ENCODE measurements at places on chromosomes 1 and 21.

DNA sequence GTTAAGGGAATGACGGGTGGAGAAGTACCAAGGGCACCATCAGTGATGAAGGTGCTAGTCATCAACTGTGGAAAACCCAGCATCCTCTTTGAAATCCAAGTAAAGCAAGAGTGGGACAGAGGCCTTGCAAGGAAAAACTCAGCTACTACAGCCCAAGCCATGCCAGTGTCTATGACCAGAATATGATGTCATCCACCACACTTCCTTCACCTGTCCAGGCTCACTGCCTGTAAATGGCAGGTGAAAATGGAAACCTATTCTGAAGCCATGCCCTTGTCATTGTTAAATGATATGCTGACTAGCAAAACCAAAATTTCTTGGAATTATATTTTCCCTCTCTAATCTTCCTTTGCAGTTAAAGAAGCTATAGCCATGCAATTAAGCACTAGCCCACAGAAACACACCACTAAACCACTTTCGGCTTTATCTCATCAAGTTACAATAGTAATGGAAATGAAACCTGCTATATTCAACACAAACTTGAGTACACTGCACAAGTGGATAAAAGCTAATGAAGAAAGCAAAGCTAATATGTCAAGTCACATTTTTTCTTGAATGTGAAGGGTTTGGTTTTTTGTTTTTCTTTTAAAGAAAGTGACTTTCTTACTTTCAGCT, 96.3 kb upstream of the RALGPS2 start:
- DNase-seq, result no peak

DNA sequence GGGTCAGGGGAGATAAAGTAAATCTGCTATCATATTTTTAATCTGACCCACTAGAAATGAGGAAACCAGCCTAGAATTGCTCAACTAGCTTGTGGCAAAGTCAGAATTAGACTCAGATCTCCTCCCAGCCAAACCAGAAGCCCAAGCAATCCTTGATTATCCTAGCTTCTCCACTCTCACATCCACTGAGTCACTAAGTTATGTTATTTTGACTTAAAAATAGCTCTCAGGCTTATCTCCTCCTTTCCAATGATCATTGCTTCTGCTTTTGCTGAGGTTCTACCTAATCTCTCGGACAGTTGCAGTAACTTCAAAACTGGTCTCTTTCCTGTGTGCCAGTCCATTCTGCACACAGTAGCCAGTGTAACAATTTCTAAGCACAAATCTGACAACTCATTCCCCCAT, 22.9 kb downstream of the OVAAL start:
- no peak for DNase-seq

GRCh38 chr1:76289692-76290091, 215.1 kb downstream of the ST6GALNAC3 start:
- no peak for DNase-seq

DNA sequence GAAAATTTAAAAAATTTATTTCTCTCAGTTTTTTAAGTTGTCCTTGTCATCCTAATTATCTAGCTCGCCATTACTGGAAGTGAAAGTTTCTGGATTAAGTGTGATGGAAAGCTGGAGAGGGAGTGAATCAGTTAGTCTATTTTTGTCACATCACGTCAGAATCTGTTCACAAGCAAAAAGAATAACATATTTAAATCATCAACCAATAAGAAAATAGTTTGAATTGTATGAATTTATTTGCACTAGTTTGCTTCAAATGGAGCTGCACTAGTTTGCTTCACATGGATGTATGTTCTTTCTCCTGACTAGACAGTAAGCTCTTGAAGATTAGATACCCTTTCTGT, 22.8 kb downstream of the PHC2 start:
- no peak for DNase-seq

DNA sequence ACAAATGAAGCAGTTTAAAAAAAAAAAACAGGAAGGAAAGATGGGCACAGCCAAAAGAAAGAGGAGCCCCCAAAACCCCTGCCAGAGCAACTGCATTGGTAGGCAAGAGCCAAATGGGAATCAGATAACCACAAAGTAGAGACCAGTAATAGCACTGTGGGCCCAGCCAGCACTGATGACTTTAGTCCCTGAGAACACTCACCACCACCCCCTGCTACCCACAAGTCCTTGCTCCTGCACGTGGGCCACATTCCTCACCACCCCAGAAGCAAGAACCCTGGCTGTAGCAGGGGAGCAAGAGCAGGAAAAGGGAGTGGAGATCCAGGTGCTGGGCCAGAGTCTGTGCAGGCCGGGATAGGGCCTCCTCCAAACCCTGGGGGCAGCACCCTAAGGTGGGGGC, 86.1 kb downstream of the RRAGC start:
- no peak for DNase-seq

- DNase-seq, result no peak
Observed at GRCh38 chr1:101407505-101408211, 170.8 kb downstream of the S1PR1 start.

DNA sequence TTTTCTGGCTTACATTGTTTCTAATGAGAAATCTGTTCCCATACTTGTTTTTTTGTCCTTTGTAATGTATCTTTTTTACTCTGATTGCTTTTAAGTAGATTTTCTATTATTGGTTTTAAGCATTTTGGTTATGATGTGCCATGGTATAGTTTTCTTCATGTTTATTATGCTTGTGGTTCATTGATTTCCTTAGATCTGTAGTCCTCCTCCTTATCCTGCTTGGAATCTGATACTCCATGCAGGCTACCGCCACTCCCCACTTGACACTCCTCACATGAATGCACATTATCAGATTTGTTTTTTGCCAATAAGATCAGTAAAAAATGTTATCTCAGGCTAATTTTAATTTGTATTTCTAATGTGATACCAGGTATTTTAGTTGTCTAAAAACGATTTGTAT, 20.8 kb downstream of the UROD start:
- no peak for DNase-seq

GRCh38 chr1:112711670-112712069, 3.5 kb downstream of the PPM1J start:
- no peak for DNase-seq

GRCh38 chr1:29984166-29984861, 739.1 kb downstream of the MATN1 start:
- no peak for DNase-seq

GRCh38 chr1:172628401-172628800, 30.5 kb upstream of the FASLG start:
- no peak for DNase-seq

DNA sequence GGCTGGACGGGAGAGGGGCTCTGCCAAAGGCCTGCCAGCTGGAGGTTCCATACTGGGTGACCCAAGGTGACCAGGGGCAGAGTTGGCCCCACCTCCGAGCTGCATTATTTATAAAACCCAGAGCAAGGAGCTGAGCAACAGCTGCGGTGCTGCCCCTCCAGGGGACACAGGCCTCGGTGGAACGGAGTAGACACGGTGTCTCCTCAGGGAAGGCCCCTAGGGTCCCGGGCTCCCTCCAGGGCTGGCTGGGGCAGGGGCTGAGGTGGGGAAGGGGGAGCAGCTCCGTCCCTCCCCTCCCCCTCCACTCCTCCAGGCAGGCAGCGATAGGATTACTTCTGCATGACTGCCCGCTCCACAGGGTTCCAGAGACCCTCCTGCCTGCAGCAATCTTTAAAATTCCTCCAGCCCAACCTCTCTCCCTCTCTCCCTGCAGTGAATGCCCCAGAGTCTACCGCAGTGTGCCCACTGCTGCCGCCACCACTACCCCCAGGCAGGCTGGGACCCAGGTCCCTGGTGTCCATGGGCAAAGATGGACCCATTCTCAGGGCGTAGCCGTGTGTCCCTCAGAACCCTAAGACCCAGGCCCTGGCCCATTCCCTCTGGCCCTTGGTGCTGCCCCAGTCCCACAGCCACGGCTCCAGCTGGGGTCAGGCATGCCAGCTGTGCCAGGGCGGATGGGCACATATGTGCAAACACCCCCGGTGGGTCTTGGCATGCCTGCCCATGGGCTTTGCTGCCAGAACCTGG, 10.8 kb downstream of the AHDC1 start:
- DNase-seq, result peak; percentile 23

GRCh38 chr1:19336543-19336942, 24.4 kb downstream of the SLC66A1 start:
- DNase-seq, result no peak

- no peak for DNase-seq
Observed at GRCh38 chr1:243559575-243560162, 290.4 kb downstream of the AKT3 start.

GRCh38 chr21:39053126-39053525, 130.1 kb downstream of the PSMG1 start:
- DNase-seq, result no peak

DNA sequence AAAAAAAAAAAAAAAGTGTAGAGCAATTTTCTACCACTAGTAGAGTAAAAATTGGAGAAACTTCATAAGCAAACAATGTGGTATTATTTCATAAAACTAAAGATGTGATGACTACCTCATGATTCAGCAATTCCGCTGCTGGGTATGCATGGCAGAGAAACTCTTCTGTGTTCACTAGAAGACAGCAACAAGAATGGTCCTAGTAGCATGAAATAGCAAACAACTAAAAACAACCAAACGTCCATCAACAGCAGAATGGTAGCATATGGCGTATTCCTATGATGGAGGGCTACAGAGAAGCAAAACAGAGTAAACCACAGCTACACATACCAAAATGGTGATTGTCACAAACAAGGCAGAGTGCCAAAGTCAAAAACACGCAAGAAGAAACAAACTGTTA, 18.9 kb downstream of the HTR1D start:
- DNase-seq, result no peak

DNA sequence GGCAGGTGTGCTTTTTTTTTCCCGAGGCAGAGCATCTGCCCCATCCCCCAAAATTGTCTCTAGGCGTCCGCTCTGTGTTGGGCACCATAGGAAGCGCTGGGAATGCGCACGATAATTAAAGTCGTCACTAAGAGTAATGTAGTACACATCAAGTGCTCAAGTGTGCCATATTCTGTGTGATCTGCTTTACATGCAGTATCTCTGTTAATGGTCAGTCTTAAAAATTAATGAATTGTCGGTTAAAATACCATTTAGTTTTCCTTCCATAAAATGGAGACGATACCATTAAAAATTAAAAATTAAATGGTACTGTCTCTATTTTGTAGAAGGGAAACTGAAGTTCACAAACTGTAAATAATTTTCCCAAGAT, 544 bp upstream of the CCT8 start:
- DNase-seq, result peak; percentile 83

- no peak for DNase-seq
Observed at GRCh38 chr1:71488555-71489252, 407.9 kb upstream of the ZRANB2 start.

DNA sequence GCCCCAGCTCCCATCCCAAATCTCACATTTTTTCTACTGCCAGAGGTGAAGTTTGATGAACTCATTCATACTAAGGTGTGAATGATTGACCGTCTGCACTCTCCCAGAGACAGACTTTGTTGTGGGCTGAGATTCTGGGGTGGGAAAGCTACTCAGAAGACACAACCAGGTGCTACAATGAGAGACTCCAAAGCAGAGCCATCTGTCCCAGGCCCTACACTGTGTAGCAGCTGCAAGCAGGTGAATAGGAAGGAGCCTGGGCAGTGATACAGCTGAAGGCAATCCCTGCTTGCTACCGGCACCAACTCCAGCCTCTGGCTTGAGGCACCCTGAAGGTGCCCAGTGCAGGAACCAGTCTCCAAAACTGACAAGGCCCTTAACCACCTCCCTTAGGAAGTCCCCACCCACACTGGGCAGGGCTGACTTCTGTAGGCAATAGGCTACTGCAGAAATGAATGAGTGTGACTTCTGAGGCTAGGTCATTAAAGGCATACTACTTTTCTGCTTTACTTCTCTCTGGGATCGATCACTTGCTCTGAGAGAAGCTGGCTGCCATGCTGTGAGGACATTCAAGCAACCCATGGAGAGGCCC, 79.7 kb upstream of the RUNX3 start:
- no peak for DNase-seq

DNA sequence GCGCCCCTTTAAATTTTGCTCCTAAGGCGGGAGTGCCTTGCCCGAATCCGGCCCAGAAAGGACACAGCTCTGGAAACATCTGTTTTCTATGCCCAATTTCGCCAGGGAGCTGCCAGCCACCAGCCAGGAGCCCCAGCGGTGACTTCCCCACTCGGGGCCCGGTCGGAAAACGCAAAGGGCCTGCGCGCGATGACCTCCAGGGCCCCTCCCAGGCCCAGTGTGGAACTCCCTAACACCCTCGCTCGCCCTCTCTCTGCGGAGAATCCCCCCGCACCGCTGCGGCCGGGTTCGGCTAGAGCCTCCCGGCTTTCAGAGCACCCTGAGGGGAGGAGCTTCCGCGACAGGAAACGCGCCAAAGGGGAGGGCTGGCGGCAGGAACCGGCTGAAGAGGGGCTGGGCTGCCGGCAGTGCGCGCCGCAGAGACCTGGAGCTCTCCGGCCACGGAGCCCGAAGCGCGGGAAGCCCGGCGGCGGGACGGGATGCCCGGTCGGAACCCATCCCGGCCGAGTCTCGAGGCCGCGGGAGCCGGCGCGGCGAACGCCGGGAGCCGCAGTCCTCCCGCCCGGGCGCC, 505 bp downstream of the CLSPN start:
- peak; percentile 66 for DNase-seq

DNA sequence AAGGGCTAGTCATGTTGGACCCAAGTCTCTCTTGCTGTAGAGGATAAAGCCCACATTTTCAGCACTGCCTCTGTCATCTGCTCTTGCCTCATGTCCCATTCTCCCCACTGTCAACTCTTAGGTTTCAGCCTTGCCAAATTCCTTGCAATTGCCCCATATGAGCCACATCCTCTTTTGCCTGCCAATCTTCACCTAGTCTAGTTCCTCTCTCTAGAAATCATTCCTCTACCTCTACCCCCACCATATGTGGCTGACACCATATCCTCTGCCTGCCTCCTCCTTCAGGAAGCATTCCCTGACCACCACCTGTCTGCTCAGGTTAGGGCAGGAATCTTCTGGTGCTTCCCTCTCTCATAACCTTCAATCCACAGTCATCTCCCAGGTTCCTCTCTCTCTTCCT, 38.2 kb downstream of the SLC9A1 start:
- no peak for DNase-seq

- no peak for DNase-seq
Observed at GRCh38 chr1:50995651-50996050, 25.6 kb downstream of the CDKN2C start.

- no peak for DNase-seq
Observed at GRCh38 chr1:87369736-87370478, 41.2 kb downstream of the LMO4 start.

DNA sequence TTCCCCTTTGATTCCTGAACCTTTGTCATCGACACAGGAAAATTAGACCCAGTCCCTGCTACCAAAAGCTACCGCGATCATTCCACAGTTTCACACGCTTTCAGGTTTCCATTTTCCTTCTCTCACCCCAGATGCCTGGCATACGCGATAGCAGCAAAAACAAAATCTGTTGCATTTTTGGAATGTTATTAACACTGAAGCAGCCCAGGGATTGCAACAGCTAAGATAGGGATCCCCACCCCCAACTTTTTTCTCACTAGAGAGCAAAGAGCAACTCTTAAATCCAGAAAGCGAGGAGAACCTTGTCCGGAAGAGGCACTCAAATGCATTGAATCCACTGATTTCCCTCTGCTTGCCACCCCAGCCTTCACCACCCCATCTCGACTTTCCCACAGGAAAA, 8.9 kb downstream of the OVAAL start:
- no peak for DNase-seq

Data from NCI-H524 (cell line).